ENCODE measurements at places on chromosomes 6 and 20. TPM values are rescaled to one million over a fixed set of nuclear protein-coding genes. Genes with fewer than 3 reads are reported as not detected.

GRCh38 chr6:69795469-69796072, 1.2 kb downstream of the LMBRD1 start:
- peak; percentile 46 for DNase-seq

The DEFB114 gene
- total RNA-seq = not detected

DNA sequence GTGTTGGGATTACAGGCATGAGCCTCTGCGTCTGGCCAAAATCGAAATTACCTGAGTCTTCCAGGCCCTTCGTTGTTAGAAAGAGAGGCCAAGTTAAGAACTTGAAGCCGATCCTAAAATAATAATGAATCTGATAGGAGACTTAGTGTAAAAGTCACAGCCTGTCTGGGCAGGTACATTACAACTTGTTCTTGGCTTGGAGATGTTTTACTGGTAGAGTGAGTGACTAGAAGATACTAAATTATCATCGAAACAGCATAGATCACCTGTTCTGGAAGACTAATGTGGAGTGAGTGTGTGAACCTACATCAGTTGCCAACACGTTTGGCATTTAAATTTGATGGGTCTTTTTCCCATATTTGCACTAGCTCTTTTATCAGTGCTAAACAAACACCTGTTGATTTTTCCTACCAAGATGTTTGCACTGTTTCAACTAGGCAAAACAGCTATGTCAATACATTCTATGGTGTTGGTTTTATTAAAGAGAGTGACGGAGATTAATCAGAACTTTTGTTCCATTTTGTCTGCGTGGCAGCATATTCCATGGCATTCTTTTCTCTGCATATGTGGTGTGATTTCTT, 4.6 kb upstream of the TMEM217 start:
- DNase-seq = no peak

DNA sequence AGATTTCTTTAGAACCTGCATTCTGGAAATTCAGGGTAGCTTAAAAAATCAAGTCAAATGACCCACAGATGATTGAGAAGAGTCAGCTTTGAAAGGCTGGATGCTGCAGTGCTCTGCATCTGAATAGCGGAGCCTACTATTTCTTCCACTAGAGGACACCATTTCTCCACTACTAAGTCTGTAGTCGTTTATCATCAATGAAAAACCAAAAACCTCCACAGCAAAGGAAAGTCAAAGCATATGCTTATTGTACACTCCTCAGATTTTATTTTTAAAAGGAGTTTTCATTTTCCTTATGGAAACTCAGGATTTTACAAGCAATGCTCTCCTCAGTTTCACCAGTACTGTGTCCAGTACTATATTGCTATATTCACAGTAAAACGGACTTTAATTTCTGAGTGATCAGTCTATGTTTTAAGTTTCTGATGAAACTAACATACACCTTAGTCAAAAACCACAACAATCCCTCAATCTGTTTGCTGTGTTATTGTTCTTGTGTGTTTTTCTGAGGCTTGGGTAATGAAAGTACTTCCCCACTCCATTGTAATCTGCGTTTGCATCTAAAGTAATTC, 50.5 kb upstream of the ENPP5 start:
- no peak for DNase-seq

GRCh38 chr6:56019973-56020372, 144.6 kb upstream of the BMP5 start:
- no peak for DNase-seq

Measured in stomach (tissue), 19 donors.